ENCODE measurements at places on chromosomes 7 and 10.

- DNase-seq, result no peak
Measured at GRCh38 chr7:68965351-68965750, 632.9 kb upstream of the AUTS2 start.

- DNase-seq, result no peak
Measured at GRCh38 chr7:4076701-4077294, 605.3 kb upstream of the FOXK1 start.

DNA sequence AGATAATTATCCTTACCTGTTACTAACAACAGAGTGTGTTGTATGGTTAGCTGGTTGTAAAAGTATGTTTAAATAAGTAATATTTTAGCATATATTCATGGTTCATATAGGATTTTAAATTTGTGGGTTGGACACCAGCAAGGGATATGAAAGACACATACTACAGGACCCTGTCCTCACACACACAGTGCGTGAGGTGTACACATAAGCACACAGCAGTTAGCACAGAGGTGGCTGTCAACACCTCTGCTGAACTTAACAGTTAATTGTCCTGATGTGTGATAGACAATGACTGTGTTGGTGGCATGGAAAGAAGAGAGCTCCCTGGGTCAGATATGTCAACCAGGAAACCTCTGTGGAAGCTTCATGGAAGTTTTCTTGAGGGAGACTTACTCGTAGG lies 23.3 kb upstream of the NUP42 start:
- DNase-seq, result no peak

DNA sequence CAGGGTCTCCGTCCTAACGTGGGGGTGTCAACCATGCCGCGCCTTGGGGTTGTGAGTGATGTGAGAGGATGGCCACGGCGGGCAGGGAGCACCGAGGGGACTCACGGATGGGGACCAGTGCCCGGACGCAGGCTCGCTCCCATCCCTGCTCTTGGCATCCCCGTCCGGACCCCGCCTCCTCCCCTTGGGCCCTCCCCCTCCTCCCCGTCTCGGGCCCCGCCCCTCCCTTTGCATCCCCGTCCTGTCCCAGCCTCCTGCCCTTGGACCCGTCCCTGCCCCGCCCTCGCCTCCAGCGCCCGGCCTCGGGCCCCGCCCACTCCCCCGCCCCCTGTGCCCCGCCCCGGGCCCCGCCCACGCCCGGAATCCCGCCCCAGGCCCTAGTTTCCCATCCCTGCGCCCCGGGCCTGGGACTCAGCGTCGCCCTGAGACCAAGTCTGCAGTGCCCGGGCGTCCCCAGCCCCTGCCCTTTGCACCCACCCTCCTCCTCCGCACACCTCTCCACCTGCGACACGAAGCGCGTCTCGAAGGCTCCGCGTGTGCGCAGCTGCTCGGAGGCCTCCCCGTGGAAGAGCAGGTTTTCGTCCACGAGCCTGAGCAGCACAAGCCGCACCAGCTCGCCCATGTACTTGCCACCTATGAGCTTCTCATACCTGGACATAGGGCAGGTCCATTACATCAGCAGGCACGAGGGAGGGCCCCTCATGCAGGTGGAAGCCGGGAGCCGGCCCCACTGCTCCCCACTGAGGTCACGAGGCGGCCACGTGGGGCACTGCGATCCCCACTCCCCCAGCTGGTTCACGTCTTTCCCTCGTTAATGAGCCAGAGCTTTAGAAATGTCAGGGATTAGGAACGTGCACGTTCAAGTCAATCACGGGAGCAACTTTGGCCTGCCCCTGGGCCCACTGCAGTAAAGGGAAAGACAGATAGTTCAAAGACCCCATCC lies 5.1 kb upstream of the MYL7 start:
- peak; percentile 74 for DNase-seq

- no peak for DNase-seq
Measured at GRCh38 chr10:51588984-51589383, 110.4 kb downstream of the CSTF2T start.

DNA sequence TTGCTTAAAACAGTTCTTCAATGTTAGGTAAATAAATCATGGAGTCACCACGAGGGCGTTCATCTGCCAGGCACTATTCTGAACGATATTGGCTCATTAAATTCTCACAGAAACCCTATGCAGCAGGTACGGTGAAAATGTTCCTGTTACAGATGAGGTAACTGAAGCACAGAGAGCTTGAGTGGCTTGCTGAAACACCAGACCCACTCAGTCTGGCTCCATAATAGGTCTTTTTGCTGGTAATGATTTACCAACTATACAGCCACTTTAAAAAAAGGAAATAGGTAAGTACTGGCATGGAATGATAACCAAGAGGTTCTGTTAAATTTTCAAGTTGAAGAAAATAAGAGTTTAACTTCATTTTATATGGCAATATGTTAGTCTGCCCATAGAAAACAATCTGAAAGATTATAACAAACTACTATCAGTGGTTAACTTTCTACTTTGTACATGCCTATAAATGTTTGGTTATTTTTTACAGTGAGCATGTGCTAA lies 1.3 kb upstream of the TM9SF3 start:
- no peak for DNase-seq

DNA sequence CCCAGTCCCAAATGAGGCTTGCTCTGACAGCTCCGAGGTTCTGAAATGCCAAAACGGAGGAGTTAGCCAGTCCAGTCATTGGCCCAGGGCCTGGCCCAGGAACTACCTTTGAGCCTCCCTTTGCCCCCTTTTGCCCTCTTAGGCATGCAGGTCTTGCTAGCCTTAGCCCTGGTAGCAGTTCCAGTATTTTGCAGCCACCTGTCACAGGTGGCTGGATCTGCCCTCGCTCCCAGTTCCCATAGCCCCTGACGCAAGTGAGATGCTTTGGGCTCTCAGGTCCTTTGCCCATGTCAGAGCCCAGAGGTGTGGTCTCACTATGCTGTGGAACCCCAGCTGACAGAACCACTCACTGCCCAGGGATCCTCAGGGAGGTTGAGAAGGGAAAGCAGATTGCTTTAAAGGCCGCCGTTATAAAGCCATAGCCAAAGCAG lies 42.0 kb downstream of the GPRIN2 start:
- no peak for DNase-seq

- no peak for DNase-seq
Measured at GRCh38 chr10:111087968-111088505, 11.2 kb downstream of the ADRA2A start.

- peak; percentile 84 for DNase-seq
Measured at GRCh38 chr7:142795339-142795863, 24.6 kb downstream of the PRSS2 start.

DNA sequence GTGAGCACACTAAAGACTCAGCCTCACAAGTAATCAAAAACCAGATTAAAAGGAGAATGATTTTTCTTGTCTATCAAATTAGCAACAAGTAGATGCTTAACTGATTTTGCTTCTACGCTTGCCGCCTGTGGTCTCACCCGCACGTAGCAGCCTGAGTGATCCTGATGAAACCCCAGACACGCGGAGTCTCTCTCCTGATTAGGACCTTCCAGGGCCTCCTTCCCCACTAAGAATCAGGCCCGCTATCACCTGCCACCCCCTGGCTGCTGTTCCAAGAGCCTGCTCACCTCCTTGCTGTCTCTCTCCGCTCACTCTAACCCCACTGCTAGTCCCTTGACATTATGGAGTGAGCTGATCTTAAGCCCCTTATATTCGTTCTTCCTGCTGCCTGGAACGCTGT lies 325.9 kb upstream of the NRP1 start:
- DNase-seq, result no peak

DNA sequence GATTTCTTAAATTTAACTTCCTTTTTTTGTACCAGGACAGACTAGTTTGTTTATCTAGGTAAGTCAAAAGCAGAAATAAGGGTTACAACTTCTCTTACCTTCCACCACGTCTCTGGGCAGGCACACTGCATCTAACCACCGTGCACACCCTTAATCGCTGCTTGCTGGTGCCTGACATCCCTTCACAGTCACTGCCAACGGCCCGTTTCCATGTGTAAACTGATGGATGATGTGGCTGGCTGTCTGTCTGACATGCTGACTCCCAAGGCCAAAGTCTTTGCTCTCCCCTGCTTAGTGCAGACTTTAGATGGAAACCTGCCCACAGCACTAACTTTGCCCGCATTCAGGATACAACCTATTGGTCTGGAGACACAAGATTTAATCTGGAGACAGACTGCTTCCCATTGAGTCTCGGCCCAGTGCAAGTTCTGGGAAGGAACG lies 1.1 kb downstream of the TMEM273 start:
- DNase-seq, result no peak

- no peak for DNase-seq
Measured at GRCh38 chr7:149321978-149322541, 60.1 kb downstream of the ZNF783 start.

- no peak for DNase-seq
Measured at GRCh38 chr7:134831862-134832261, 52.4 kb downstream of the CALD1 start.

GRCh38 chr7:36062154-36062815 lies 90.8 kb upstream of the EEPD1 start:
- DNase-seq, result no peak

- no peak for DNase-seq
Measured at GRCh38 chr10:99460070-99460469, 29.6 kb upstream of the GOT1 start.
